HuH-7 (cell line): ENCODE measurements at places on chromosomes 16 and 17.

DNA sequence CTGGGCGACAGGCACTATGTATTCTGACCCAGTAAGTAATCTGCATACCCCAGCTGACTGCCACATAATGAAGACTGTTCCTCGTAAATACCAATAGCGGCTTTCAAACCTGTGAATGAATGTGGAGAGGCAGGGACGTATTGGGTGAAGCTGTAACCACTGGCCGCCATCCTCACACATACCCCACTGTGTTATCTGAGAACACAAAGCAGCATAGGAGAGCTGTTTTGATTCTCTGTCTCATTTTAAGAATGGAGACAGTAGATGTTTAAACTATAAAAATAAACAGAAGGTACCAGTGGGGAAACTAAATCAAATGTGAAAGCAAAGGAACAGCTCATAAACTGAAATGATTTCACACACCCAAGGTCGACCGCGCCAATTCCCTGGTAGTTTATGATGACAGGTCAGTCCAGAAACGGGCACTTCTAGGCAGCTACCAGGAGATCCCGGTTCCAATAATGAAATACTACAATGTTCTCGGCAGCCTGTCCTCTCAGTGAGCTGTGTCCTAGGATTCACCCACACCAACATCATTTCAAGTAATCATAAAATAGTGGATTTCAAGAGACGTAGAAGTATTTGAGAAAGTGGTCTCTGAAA lies 109.7 kb downstream of the ADCY9 start:
- DNase-seq: no peak

GRCh38 chr17:47978324-47978723 lies 7.4 kb downstream of the CDK5RAP3 start:
- peak; percentile 84 for DNase-seq

- peak; percentile 64 for DNase-seq
Measured at GRCh38 chr16:69123910-69124309, 8.5 kb downstream of the CHTF8 start.

DNA sequence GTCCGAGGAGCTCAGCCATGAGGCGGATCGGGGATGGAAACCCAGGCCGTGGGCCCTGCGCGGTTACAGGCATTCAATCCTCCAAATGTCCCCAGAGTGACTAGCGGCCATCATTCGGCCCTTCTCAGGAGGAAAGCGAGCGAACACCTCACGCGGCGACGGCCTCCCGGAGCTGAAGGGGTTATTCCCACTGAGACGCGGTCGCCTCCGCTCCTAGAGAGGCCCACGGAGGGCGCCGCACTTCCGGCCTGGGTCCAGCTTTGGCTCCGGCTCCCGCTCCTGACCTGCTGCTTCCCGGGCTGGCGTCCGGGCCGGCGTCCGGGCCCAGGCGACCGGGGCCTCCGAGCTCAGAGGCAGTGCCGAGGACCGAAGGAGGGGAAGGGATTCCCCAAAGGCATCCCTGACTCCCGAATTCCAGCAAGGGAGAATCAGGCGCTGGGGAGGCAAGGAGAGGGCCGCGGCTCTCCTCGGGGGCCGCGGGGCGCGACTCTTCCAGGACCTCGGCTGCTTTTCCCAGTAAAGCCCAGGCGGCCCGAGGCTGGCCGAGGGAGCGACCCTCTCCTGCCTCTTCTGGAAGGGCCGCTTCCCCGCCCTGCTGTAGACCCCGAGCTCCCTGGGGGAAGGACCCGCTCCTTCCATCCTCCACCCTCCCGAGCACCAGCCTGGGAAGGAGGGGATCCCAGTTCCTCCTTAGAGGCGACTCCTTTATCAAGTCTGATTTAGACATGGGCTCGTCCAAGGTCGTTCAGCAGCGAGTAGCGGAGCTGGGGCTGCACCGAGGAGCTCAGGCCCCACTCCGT lies 18.6 kb upstream of the ZNF629 start:
- peak; percentile 79 for DNase-seq

DNA sequence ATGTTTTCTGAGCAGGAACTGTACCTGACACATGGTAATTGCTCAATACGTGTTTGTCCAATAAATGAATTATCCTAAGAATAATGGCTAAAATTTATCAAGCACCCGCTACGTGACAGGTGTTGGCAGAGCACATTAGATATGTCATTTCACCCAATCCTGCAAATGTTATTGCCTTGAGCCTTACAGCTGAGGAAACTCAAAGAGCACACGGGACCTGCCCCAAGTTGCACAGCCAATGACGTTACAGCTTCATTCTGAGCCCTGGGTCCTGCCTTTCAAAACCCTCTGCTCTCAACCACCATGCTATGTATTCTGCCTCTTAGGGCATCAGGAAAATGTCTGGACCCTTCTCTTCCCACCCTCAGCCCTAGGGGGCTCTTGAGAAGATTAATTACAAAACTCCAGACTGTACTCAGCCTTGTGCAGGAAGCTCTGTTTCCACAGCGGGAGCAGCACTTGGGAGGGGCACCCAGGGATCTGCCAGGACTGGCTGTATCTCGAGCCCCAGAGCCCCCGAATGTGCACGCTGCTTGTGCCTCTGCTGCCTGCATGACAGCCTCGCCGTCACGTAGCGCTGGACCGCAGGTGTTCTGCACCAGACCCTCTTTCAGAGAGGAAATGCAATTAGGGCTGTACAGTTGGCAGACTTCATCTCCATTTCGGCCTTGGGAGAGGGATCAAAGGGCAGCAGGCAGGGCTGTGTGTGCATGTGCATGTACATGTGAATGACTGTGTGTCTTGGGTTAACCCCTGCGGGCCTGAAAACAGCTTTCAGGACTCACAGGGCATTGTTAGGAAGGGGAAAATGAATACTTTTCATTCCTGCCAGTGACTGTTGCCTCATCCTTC lies 71.6 kb downstream of the GPR139 start:
- DNase-seq: no peak

DNA sequence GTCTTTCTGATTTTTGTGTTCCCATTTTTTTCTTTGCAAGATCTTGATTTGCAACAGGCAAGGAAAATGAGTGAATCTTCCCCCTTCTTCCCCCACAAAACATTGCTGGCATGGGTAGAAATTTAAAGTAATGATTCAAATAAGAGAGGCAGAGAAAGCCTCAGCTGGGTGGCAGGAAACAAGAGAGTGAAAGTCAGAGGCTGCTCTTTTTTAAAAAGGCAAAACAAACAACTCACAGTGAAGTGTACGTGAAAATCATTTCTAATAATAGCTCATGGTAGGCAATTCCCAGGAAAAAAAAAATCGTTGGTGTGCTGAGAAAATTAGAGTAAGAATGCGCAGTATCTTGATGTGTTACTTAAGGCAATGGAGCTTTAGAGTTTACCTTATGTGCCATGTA lies 229.5 kb downstream of the FTO start:
- no peak for DNase-seq

DNA sequence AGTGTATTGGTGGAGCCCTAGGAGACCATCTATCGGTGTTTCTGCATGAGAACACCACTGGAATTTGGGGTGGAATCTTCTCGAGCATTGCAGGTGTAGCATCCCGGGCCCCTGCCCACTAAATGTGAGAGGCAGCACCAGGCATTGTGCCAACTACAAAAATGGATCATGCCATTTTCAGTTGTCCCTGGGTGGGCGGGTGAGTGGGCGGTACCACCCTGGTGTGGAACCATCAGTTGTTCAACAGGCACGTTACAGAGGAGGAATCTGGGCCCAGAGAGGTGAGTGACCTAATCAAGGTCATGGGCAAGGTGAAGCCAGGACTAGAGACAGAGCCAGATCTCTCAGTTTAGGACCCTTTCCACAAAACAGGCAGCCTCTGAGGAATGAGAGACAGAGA lies 8.8 kb downstream of the PIPOX start:
- no peak for DNase-seq

GRCh38 chr17:56773124-56773523 lies 60.6 kb downstream of the C17orf67 start:
- no peak for DNase-seq

DNA sequence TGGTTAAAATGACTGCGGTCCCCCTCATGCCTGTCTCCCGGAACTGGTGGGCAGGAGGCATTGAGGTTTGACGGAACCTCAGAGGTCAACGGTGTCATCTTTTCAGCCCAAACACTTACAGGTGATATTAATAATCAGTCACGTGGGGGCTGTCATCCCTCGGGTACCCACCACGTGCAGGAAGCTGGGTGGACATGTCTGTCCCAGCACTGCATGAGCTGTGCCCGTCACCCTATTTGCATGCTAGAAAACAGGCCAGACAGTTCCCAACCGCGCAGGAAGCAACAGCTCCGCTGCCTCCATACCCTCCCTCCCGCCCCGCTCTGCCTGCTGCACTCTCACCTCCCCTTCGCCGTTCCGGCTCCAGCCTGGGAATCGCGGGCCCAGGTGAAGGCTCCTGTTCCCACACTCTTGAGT lies 1.4 kb downstream of the SYNGR3 start:
- no peak for DNase-seq

DNA sequence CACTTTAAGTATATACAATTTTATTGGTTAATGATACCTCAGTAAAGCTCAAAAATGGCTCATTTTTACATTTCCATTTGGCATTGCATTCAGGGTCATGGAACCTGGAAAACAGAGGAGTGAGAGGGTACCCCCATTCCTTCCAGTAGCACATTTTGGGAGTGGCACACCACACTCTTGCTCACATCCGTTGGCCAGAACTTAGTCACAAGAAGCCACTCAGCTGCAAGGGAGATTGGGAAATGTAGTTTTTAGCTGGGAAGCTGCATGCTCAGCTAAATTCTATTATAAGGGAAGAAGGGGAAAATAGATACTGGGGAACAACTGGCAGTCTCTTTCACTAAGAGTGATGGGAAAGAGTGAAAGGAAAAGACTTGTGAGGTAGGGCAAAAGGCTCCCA lies 102.5 kb upstream of the TMEM97 start:
- no peak for DNase-seq

DNA sequence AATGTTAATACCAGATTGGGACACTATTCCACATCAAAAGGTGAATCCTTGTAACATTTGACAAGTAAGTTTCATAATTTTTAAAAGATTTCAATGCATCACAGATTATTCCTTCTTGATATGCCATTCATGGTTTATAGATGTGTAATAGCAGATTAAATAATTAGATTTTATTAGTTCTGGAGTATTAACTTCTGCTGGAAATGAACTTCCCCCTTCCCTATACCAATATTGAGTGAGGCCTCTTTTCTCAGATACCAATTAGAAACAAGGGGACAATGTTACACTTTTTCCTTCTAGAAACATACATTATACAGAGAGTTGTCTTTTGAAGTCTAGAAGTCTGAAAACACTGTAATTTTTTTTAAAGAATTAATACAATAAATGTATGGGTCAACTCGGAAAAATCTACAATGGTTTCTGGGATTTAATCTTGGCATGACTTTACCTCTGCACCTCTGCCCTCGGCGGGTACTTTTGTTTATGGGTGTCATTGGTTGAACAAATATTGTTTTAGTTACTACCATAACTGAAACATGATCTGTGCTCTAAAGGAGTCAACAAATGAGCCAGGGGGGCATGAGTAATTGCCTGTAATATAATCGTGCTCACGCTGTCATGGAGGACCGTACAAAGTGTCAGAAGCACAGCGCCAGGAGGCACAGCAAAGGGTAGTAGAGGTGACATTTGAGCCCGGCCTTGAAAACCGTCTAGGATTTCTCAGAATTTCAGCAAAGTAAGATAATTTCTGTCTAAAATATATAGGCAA lies 8.2 kb downstream of the LRRC37B start:
- peak; percentile 18 for DNase-seq

- DNase-seq: no peak
Measured at GRCh38 chr17:39996162-39996561, 15.6 kb downstream of the PSMD3 start.

GRCh38 chr16:70252355-70252988 lies 732 bp upstream of the EXOSC6 start:
- DNase-seq: peak; percentile 68

GRCh38 chr17:9771465-9771864 lies 19.9 kb downstream of the DHRS7C start:
- DNase-seq: no peak

- DNase-seq: no peak
Measured at GRCh38 chr17:72008236-72008876, 112.5 kb upstream of the SOX9 start.

GRCh38 chr16:85380002-85380395 lies 233.1 kb upstream of the GSE1 start:
- DNase-seq: no peak

DNA sequence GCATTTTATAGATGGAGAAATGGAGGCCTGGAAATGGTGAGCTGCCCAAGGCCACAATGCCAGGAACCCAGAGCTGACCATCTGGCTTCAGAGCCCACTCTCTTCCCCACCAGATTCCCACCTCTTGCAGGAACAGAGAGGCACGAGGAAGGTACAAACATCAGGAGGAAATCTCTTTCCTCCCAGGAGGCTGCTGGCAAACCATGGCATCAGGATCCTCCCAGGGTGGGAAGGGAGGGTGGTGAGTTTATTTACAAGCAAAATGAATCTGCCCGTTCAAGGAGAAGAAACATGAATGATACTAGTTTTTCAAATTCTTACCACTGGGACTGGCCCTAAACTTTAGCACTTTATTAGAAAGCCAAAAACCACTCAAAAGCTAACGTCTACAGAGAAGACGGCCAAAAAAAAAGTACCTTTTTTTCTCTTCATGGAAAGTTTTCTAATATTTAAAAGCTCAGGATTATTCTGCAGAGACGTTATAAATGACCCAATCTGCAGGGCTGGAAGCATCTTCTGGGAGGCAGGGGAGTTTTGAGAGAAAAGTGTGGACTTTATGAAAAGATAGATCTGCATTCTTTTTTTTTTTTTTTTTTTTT lies 79.1 kb downstream of the NXN start:
- no peak for DNase-seq

DNA sequence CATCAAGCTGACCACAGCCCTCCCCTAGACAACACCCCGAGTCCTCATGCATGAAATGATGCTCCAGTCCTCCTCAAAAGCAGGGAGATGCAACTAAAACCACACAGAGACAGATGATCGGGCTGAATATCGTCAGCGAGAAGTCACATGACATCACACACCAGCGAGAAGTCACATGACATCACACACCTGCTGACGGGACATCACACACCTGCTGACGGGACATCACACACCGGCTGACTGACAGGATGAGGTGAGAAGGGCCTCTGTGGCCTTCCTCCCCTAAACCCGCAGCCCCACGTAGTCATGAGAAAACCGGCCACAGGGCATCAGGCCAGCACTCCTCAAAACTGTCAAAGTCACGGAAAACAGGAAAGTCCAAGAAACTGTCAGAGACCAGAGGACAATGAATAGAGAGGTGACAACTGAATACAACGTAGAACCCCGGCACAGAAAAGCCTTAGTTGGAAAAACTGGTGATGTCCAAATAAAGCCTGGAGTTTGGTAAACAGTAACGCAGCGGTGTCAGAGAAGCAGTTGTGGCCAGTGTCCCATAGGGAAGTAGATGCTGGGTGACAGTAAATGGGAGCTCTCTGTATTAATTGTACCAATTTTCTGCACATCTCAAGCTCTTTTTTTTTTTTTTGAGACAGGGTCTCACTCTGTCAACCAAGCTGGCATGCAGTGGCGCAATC lies 14.3 kb downstream of the LITAF start:
- no peak for DNase-seq
